ENCODE measurements at places on chromosomes 4 and X.

DNA sequence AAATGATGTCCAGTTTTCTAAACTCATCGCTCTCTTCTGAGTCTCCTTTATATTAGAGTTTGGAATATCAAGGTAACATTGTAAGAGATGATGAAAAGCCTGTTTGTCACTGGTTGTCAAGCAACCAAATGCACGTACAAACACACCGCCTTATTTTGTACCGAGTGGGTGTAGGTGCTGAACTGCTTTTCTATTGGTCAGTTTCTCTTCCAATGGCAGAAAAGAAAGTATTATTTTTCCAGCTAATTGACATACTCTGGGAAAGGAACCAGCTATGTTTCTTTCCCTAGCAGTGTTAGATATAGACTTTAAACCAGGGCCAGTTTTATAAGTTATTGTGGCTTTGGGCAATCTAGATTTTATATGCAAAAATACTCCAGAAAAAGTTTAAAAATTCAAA lies 6.6 kb upstream of the PPM1K start:
- DNase-seq: no peak

DNA sequence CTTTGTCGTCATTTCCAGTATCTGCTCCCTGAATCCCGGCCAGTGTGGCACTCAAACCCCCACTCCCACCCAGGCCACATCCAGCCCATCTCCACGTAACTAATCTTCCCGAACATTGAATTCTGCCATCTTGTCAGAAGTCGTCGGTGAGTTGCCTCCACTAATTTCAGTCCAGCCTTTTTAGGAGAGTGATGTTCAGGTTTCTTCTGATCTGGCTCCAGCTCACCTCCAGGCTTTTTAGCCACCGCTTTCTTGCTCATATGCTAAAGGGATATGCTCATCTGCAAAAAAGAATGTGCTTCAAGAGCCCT lies 1.3 kb downstream of the TMEM165 start:
- no peak for DNase-seq

- peak; percentile 70 for DNase-seq
Observed at GRCh38 chrX:73855546-73855945, 292.5 kb downstream of the CHIC1 start.

DNA sequence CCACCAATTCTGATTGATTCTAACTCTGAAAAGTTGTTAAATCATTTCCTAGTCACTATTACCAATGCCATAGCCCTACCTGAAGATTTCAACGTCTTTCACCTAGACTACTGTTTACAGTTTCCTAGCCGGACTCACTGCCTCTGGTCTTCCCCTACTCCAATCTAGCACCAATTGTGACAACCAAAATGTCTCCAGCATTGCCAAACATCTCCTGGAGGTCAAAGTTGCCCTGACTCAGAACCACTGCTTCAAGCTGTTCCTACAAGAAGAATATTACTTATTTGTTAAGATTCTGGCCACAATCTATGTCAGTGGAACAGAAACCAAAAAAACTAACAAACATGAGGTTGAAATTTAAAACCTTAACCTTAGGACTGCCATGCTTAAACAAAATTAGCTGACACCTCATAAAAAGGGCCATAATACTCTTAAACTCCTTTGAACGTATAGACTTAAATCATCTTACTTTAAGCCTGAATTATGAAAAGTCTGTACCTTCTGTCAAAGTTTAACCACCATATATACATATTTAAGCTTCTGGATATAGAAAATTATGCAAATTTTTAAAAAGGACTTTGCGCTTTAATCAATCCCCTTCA lies 2.1 kb downstream of the PDS5A start:
- DNase-seq: no peak

DNA sequence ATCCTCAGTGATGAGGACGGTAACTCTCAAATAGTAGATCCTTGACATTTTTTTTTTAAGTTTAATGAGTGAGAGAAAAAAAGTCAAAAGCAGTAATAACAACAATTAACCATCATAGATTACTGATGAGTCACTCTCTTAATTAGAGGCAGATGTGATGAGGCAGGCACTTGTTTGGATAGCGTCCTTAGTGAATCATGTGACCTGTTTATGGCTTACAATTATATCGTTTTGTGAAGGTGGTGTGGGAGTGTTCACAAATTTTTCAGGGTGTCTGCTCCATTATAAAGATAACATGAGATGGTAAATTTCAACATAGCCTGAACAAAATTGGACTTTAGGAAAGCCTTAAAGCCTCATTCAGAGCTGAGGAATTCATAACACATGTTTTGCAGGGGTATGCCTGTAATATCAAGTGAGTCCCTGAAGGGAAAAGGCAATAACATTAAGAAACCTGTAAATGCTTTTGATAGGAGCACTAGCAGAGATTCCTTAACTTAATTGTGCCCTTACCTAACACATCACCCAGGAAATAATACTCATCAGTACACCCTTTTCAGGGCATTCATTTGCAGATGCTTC lies 51.9 kb upstream of the XIAP start:
- no peak for DNase-seq

DNA sequence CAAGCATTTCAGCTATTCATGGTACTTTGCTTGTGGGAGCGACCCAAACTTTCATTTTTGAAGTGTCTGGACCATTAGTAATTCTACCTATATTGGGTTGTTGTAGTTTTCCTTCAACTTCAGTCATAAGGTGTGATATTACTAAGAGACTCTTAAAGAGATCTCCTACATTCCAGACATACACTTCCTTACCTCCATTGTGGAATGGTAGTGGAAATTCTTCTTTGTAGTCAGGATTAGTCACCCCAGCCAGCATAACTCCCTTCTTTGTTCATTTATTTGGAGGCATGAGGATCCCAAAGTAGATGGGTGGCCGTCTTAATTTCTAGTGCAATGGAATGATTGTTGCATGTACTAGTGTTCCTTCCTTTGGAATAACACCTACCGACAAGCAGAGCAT lies 991.4 kb downstream of the ARAP2 start:
- no peak for DNase-seq

DNA sequence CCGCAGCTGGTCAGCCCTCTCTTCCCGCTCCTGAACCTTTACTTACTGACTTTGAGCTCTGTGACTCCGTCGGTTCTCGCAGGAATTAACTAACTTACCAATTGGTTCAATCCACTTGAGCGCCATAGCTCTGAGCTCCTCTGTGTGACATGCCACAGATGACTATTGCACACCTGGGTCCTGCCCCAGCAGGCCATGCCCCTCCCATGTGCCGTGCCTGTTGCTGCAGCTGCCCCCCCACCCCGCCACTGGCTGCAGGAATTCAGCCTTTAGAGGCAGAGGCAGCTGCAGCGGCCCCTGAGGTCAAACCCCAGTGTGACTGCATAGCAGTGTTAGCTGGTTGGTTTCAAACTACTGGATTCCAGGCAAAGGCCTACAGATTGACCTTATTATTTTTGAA lies 70.6 kb downstream of the MTMR1 start:
- no peak for DNase-seq

- no peak for DNase-seq
Observed at GRCh38 chr4:74539044-74539790, 94.3 kb downstream of the AREG start.

GRCh38 chr4:88690355-88690754 lies 7.3 kb downstream of the NAP1L5 start:
- DNase-seq: no peak

DNA sequence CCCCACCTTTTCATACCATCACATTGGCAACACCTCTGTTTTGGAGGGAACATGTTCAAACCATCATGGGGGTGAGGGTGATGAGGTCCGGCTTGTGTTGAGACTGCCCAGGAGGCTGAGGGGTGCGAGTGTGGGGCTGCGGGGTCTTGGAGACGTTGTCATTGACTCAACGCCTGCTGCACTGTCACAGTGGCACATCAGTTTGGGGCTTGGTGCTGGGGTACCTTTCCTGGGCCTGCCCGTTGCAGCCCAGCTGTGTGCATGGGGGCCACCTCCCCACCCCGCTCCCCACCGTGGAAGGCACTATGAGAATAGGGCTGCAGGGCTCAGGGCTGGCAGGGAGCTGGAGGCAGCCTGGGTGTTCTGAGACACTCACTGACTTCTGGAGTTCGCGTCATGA lies 2.3 kb downstream of the HTRA3 start:
- DNase-seq: no peak

GRCh38 chr4:121898150-121898549 lies 27.9 kb upstream of the BBS7 start:
- DNase-seq: peak; percentile 2

DNA sequence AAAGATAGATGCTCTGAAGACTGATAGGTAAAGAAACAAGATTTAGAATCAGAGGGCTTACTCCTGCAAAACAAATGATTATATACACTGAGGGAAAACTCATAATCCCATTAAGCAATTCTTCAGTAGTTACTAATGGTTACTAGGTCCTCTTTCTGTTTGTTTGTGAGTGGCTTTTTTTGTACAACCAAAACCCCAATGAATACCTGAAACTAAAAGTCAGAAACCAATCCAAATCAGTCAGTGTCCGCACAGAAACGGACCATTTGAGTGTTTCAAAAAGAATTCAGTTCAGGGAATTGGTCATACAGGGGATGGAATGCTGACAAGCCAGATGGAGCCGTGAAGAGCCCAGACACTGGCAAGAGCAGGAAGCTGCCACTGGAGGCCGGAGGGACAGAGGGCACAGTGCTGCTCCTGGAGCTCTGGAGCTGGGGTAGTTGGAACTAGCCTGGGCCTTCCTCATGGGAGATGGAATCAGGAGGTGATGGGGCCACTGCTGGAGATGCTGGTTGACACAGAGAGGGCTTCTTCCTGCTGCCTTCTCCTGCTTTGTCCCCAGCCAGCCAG lies 31.9 kb downstream of the SETD7 start:
- no peak for DNase-seq

- no peak for DNase-seq
Observed at GRCh38 chr4:153592064-153592463, 92.0 kb upstream of the TLR2 start.

DNA sequence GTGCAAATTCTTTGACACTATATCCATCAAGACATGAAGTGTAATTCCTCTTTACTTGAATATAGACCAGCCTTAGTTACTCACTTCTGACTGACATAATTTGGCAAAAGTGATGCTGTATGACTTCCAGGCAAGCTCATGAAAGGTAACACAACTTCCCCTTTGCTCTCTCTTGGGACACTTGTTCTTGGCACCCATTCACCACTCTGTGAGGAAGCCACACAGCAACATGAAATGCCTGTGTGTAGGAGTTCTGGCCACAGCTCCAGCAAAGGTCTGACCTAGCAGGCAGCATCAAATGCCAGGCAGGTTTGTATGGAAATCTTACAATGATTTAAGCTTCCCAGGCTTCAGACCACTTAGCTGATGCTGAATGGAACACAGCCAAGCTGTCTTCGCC lies 280.3 kb downstream of the PDHA2 start:
- DNase-seq: no peak

DNA sequence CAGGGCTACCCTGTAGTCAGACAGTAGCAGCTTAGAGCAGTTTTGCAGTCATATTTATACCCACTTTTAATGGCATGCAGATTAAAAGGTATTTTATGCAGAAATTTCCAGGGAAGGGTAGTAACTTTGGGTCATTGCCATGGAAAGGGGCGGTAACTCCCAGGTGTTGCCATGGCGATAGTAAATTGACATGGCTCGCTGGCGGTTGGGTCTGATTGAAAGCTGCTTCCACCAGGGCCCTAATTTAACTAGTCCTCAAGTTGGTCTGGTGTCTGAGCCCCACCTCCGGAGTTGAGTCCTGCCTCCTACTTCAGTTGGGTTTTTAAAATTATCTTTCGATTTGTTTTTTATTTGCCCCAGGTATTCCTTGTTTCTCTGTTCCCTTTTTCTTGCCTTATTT lies 70.1 kb downstream of the NAA11 start:
- no peak for DNase-seq

Measured in CD4-positive, alpha-beta T cell treated with Interleukin-1 beta for 1 hour (primary cell).